ENCODE measurements at places on chromosomes 5 and 9.

DNA sequence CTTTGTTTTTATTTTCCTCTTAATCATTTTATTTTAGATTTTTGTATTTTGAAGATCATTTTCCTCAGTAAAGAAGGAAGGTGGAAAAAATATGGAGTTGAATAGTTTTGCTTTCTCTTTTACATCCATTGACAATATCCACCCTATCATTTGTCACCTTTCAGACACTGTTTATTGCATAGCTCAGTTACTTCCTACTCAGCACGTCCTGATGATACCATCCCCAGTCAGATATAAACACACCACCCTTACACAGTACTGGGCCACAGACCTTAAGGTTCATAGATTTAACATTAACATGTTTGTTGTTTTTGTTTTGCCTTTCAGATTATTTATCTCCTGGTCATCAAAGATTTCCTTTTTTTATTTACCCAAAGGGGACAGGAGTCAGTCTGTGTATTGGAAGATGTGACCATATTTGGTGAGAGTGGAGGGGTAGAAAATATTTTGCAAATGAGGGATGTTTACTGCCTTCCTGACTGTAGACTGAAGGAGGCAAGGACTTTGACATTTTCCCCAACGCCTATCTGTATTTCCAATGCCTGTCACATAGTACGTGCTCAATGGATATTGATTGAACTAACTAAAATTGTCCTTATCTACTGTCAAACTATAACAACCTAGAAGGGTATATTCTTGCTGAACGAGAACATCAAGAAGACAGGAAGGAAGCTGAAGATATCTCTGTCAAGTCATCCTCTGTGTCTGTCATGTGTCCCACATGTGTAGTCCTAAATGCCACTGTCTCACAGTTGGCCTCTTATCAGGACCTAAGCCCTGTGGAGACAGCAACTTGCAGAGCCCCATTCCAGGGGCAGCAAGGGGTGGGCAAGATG is 15.6 kb downstream of the STX17 start:
- no peak for DNase-seq

- no peak for DNase-seq
Measured at GRCh38 chr9:120569556-120569955, 10.4 kb downstream of the CDK5RAP2 start.

DNA sequence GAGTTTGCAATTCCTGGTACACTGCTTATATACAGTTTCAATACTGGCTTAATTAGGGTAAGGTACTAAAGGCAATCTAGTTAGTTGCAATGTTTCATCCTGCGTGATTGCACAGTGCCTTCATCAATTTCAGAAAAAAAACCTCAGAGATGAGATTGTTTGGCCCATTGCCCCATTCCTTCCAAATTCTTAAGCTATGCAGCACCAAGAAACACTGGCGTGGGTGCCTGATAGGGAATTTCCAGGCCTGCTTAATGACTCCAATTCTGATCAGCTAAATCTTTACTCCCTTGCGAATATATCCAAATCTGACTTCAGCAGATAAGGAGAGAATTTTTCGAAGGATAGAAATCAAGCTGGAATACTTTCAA is 35.9 kb upstream of the GAS1 start:
- DNase-seq, result peak; percentile 58

- DNase-seq, result peak; percentile 22
Measured at GRCh38 chr5:120789918-120790317, 325.8 kb downstream of the PRR16 start.

- peak; percentile 73 for DNase-seq
Measured at GRCh38 chr5:141369994-141370848, at the start of gene PCDHGB3. Gene PCDHGB3, plus strand, starts transcription at chr5:141370242. Its CDS starts 153 bp downstream, at chr5:141370395.

GRCh38 chr9:93897075-93897970 is 57.8 kb downstream of the BARX1 start:
- no peak for DNase-seq

DNA sequence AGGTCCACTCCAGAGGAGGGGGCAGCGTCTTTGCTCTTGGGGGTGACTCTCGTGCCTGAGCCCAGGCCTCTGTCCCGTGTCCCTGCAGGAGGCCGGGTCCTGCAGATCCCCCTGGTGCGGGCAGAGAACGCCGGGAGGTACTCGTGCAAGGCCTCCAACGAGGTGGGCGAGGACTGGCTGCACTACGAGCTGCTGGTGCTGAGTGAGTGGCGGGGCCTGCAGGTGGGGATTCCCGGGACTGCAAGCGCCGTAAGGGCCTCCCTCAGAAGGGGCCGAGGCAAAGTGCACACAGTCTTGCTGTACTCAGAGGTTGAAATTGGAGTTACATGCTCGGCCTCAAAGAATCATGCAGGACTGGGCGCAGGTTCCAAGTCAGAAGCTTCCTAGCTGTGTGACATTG is 62.7 kb upstream of the ASS1 start:
- DNase-seq, result no peak

Measured in AG10803 (cell line).